NCI-H1417 treated with DMSO at 0.1 percent for 48 hours (cell line): ENCODE measurements at places on chromosomes 5 and 9.
A peak's percentile ranks its signal among the peaks of the same experiment; 100 is the strongest.

DNA sequence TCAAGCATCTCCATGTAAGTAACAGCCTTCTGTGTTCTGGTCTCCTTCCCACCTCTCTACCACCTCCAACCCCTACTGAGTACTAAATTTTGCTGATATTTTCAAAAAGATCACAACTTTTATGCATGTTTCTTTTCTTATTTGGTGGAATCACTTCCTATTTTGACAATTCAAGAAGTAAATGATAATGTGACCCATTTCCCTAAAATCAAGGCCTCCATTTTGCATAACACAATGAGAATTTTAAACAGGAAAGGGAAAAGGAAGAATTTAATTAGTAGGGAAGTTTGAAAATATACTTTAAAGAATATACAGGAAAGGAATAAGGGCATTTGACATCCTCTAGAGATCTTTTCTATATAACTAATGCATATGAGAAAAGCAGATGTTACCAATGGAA is 212.9 kb upstream of the RASA1 start:
- DNase-seq, result no peak

DNA sequence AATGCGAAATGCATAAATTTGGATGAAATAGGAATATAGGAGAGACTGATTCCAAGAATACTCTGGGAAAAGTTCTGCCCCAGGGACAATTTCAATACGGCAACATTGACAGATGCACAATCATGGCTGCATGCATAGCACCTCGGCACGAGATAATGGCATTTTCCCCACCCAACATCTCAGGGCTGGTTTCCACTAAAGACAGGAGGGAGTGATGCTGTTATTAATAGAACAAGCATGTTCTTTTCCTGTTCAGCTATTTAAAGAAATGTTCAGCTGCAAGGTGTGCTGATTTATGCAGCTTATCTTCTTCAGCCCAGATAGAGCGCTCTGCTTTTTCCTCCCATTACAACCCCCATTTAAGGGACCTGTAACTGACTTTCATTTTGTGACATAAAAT is 740.2 kb downstream of the TLR4 start:
- DNase-seq, result no peak

DNA sequence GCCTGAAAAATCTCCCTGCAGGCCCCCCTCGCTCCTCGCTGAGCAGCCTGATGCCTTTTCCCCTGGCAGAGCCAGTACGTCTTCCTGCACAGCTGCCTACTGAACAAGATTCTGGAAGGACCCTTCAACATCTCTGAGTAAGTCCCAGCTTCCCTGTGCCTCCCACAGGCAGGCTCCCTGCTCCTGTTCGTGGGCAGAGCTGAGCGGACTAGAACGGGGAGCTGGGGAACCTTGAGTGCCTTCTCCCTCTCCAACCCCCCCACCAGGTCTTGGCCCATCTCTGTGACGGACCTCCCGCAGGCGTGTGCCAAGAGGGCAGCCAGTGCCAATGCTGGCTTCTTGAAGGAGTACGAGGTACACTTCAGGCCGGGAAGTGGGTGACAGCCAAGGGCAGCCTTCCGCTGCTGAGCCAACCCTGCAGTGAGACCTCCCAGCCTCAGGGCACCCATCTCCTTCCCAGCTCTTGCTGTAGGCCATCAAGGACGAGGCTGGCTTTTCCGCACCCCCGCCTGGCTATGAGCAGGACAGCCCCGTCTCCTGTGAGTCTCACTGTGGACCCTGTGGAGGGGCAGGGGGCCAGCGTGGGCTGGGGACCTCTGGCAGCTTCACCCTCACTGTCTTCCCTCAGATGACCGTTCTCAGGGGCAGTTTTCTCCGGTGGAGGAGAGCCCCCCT is 21.1 kb upstream of the SPTLC1 start:
- no peak for DNase-seq

- no peak for DNase-seq
Observed at GRCh38 chr9:78406146-78406545, 109.2 kb downstream of the PSAT1 start.

- DNase-seq, result no peak
Observed at GRCh38 chr9:113912816-113913215, 36.7 kb downstream of the ZNF618 start.

- no peak for DNase-seq
Observed at GRCh38 chr5:15837551-15838289, 337.7 kb downstream of the FBXL7 start.

DNA sequence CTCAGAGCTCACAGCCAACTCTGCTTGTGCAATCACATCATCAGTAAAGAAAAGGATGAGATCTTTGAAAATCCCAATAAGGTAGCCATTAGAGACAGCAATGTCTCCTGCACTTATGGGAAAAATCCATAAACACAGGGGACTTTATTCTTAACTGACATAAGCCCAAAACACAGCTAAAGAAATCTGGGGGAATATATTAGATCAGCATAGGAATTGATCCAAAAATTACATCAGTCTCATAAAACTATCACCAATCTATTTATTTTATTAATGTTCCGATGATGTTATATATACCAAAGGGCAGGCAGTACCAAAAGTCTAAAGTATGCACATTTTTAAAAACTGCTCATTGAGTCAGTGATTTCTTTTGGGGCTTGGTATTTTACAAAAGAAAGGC is 6.9 kb downstream of the MRPS27 start:
- DNase-seq, result no peak

DNA sequence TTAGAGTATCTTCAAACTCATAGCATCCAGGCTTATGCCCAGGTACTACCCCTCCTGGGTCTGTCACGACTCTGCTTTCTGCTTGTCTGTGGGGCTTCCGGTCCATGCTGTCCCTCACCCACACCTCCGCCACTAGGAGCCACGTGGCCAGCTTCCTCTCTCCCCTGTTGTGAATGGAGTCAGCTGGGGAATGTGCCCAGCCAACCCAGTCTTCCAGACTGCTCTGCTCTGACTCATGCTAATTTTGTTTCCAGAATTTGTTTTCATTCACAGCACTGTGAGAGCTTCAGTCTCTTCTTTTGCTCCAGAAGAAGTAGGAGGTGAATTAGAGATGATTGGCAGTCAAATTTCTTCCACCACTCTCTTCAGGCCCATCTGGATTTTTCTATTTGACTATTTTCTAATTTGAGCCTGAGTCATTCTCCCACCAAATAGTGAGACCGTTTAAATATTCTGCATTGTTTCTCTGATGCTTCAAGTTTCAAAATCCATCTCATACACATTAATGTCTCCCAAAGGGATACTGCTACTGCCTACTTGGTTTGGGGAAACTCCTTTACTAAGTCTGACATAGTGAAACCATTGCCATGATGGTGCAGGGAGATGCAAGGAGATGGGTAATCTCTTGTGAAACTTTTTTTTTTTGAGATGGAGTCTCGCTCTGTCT is 424.1 kb upstream of the KIF2A start:
- DNase-seq, result no peak

DNA sequence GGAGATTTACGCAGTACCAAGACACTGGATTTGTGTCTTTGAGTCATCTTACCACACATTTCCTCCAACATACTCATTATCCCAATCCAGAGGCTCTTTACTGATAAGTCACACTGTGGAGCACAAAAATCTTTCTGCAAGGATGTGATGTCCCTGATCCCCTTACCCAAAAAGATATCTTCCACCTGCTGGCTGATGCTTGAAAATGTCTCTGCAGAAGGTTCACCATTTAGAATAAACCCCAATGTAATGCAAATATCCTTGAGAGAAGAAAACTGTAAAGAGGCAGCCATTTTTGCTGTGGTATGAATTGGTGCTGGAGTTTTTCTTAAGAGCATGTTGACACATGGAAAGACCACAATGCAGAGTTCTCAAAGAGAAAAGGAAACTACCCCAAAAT is 65.7 kb upstream of the RORB start:
- no peak for DNase-seq

DNA sequence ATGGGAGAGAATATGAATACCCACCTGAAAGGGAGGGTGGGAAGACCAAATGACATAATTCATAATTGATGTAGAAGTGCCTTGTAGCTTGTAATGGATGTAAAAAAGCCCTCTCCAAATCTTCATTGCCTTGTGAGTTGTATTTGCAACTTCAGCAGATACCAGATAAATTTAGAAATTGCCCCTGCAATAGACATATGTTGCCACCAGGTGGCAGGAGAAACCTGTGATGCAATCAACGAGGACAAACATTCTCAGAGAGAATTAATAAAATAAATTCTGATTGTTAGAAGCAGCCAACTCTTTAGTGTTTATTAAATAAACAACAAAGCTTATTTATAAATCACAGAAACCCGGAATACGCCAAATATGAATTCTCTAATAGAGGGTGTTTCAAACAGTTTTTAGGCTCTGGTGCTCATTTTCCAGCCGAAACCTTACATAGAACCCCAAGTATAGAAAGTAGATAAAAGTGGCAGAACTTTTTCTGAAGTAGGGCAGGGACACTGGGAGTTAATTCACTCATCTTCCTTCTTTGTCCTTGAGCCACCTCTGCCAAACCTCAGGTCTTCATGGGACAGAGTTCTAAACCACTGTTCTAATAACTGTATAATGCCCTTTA is 147.8 kb downstream of the TMEM38B start:
- DNase-seq, result no peak

DNA sequence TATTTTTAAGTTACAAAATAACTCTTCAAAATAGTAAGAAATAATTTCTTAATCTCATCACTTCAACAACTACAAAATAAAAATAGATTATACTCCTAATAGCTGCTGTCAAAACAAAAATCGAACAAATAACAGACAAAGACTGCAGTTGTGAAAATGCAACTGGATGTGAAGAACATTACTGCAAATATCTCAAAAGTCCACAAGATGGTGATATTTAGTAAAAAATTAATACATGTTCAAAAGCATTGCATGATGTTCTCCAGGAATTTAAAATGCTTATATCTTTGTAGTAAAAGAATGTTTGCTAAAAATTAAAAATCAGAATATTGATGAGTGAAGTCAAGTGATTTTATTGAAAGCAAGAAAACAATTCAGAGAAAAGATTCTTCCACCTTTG is 66.2 kb downstream of the MPDZ start:
- no peak for DNase-seq

- no peak for DNase-seq
Observed at GRCh38 chr5:98460536-98460935, 312.9 kb upstream of the RGMB start.

- DNase-seq, result no peak
Observed at GRCh38 chr5:170749911-170750431, 33.6 kb upstream of the GABRP start.

DNA sequence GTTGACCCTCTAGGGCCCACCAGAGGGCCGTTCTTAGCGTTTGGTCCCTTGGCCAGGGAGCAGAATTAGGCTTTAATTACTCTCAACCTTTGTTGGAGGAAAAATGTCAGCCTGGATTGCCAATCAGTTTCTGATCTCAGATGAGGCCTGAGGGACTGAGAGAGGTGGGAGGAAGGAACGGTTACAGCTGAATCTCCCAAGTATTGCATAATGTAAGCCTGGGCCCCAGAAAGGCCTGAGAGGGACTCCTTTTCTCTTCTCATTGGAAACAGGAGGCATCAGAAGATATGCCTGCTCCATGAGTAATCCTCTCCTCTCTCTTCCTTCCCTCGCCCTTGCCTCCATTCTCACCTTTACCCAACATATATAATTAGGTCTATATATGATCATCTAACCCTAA is 105.7 kb downstream of the INSYN2B start:
- DNase-seq, result no peak

DNA sequence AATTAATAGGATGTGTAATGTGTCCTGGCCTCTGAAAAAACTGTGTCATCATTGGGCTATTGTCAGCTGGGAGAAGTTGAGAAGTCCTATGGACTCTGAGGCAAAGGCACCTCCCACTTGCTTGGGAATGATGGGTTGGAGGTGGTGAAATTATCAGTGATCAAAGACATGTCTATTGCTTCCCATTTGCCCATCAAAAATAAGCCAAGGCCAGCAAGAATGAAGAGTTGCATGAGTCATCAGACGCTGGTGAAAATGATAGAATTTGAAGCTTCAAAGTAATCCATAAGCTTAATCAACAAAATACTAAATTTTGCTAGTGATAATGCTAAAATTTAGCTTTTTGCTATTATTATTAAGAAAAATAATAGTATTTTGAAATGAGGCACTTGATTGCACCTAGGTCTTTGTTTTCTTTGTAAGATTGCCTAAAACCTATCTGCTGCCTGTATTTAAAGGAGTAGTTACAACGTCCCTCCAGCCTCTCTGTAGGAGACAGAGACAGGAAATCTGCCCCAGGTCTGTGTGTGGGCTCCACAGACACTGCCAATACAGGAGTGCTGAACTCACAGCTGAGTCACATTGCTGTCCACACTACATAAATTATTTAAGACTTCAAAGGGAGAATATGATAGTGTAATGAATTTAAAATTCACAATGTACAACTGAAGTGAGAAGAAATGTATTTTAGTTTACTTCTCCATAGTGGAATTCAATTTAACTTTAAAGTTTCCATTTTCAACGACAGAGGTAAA is 48.4 kb upstream of the APC start:
- DNase-seq, result no peak

GRCh38 chr9:69877852-69878514 is 57.4 kb downstream of the CFAP95 start:
- DNase-seq, result peak; percentile 5

- DNase-seq, result no peak
Observed at GRCh38 chr9:14678776-14679175, 14.5 kb downstream of the ZDHHC21 start.

DNA sequence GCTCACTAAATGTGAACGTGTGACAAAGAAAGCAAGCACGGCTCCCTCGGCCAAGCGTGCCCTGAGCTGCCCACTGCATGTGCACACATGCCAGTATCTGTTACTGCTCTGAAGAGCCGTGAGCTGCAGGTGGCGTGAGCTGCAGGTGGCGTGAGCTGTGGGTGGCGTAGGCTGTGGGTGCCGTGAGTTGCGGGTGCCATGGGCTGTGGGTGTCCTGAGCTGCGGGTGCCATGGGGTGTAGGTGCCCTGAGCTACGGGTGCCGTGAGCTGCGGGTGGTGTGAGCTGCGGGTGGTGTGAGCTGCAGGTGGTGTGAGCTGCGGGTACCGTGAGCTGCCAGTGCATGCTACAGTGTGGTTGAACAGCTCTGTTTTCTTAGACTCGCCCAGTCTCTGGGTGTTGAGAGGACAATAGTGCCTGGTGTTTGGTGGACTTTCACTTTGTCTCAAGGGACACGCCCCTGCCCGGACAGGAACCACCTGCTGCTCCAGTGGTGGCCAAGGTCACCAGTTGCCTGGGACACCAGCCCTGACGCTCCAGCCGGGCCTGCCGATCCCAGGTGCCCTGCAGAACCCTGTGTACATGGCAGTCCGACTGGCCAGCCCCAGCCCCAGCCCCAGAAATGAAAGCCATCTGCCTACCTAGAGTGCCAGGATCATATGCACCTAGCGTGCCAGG is 6.7 kb downstream of the CCDC187 start:
- no peak for DNase-seq

DNA sequence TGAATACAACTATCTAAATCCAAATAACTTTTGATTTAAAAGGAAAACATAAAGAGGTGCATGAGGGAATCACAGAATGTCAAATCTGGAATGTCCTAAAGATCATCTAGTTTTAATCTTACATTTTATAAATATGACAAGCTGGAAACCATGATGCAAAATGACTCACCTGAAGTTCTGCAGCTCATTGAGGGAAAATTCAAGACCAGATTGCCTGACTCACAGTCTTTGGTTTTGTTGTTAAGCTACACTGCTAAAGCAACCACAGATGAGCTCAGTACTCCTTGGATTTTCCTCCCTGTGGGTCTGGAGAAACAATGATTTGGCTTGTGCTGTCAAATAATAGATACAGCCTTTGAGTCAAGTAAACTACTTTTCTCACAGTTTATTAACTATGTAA is 19.1 kb upstream of the EDIL3 start:
- no peak for DNase-seq

GRCh38 chr9:109990541-109990940 is 210.5 kb downstream of the PALM2AKAP2 start:
- no peak for DNase-seq
